ENCODE measurements at places on chromosomes 4 and X.

DNA sequence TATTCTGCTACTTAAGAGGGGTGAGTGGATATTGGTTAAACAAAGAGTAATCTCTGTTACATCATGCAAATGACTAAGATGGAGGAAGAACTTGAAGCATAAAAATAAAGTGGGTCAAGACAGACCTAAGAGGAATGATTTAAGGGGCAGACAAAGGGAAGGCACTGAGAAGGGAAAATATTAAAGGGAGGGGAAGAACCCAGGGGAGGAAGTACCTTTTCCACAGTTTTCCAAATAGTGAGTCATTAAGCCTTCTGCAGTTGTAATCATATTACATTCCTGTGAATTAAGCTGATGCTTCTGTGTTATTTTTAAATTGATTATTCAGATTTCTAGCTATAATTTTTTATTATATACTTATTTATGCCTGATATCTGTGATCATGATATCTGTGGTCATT, 253.3 kb downstream of the CENPC start:
- DNase-seq: no peak

GRCh38 chrX:152600853-152601633, 36.7 kb upstream of the GABRQ start:
- no peak for DNase-seq

DNA sequence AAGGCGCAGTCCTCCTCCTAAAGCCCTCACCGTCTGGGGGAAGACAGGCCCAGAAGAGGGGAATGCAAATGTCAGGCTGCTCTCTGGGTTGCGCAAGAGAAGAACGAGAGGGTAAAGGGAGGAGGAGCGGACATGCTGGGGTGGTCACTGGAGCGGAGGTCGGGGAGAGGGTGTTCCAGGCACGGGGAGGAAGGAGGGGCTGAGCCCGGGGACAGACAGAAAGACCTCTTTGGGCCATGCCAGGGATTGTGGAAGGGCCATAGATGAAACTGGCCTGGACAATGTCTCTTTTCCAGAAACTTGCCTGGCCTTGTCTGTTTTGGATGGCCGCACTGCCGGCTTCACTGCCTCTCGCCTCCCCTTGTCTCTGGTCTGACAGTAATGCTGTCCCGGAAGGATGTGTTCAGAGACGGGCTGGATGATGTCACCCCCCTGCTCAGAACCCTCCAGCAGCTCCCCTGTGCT, 121.0 kb downstream of the SORCS2 start:
- no peak for DNase-seq

DNA sequence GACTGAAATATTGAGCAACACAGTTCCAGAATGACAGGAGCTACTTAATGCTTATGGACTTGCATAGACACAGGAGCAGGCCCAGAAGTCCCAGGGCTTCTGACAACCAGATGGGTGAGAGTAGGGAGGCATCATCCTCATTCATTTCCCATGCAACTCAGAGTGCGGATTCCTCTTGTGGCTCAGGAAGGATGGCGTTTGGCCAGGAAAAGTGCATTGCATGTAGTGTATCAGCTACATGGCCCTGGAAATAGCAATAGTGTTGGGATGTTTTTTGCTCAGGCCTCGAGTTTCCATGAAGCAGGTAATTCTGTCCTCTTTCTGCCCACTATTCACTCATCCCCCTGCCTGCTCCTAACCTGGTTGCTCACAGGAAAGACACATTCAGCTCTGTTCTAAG, 136.6 kb downstream of the PDGFRA start:
- no peak for DNase-seq

- DNase-seq: no peak
Observed at GRCh38 chr4:131337936-131338335, 1811.2 kb upstream of the PCDH10 start.

- no peak for DNase-seq
Observed at GRCh38 chrX:115936008-115936407, 234.5 kb upstream of the AGTR2 start.

DNA sequence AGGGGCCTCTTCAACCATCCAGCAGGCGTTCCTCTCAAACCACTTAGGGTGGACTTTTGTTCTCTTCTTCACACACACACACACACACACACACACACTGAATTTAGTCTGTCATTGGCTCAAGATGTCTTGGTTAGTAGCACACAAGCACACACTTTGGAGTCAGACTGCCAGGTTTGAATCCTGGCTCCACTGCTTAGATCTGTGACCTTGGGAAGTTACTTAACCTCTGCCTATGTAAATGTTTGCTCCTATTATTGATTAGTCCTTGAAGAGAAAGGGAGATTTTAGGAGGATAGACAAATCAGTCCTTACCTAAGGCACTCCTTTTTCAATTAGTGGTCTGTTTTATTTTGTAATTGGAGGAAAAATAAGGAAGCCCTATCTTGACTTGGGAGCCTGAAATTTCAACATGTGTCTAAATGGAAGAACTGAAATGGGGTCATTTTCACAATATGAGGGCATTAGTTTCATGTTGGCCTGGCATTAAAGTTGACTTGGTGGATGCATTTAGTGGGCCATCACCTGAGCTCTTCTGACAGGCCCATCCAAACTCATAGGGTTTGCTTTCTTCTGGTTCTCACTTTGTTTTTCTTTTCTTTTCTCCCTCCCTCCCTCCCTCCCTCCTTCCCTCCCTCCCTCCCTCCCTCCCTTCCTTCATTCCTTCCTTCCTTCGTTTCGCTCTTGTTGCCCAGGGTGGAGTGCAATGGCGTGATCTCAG, 13.3 kb upstream of the TMEM131L start:
- no peak for DNase-seq

DNA sequence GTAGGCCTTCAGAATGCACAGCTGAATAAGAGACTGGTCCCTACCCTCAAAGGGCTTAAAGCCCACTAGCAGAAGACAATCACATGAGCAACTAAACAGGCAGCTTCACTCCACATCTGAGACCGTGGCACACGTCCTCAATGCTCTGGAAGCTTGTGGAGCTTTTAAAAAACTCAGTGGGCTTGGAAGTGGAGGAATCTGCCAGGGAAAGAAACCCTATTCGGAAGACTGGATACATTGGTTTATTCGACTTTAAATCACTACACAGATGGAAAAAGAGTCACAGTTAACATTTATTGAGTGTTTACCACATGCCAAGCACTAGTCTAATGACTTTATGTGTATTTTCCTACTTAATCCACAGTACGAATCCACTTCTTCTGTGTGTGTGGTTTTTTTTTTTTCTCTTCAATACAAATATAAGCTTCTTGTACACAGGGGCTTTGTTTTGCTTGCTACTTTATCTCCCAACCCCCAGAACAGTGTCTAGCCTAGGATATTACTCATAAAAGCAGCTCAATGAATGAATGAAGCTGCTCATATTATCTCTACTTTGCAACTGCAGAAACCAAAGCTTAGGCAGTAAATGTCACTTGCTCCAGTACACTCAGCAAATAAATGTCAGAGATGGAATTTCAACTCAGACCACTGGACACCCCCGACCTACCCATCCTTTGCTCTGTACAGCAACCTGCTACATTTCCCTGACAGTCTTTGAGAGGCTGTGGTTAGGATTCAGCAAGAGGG, 137.7 kb downstream of the LDB2 start:
- DNase-seq: peak; percentile 31

- no peak for DNase-seq
Observed at GRCh38 chrX:81229229-81229628, 27.3 kb downstream of the SH3BGRL start.

GRCh38 chrX:76127341-76127740, 45.5 kb upstream of the PBDC1 start:
- no peak for DNase-seq

DNA sequence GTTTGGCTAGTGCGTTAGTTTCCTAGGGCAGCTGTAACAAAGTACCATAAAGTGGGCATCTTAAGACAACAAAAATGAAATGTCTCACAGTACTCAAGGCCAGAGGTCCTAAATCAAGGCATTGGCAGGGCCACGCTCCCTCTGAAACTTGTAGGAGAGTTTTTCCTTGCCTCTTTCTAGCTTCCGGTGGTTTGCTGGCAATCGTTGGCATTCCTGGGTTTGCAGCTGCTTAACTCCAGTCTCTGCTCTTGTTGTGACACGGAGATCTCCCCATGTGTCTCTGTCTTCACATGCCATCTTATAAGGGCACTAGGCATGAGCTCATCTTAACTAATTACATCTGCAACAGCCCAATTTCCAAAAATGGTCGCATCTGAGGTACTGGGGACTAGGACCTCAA, 362.0 kb upstream of the BOD1L1 start:
- DNase-seq: no peak

GRCh38 chr4:178273168-178273567, 830.9 kb upstream of the AGA start:
- DNase-seq: no peak
